ENCODE measurements at places on chromosomes 1 and 21.

- no peak for DNase-seq
These were observed 15.9 kb downstream of the WNT3A start for GRCh38 chr1:228022571-228023293.

- DNase-seq = no peak
These were observed 19.9 kb downstream of the MYOM3 start for GRCh38 chr1:24091971-24092482.

DNA sequence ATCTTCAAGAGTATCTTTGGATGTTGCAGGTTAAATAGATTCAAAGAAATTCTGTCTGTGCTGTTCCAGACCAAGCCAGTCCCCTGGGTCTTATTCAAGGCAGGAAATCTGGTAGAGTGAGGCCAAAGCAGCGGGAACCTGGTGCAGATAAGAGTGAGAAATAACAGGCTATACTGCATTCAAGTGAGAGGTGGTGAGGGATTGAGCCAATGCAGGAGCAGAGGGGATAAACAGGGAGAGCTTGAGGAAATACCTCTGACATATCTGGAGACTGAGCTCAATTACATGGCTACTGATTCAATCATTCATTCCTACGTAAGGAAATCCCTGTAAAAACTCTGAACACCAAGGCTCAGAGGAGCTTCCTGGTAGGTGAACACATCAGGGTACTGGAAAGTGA lies 17.2 kb upstream of the PSMA5 start:
- no peak for DNase-seq

GRCh38 chr1:150142083-150142482 lies 7.6 kb upstream of the PLEKHO1 start:
- DNase-seq = no peak

DNA sequence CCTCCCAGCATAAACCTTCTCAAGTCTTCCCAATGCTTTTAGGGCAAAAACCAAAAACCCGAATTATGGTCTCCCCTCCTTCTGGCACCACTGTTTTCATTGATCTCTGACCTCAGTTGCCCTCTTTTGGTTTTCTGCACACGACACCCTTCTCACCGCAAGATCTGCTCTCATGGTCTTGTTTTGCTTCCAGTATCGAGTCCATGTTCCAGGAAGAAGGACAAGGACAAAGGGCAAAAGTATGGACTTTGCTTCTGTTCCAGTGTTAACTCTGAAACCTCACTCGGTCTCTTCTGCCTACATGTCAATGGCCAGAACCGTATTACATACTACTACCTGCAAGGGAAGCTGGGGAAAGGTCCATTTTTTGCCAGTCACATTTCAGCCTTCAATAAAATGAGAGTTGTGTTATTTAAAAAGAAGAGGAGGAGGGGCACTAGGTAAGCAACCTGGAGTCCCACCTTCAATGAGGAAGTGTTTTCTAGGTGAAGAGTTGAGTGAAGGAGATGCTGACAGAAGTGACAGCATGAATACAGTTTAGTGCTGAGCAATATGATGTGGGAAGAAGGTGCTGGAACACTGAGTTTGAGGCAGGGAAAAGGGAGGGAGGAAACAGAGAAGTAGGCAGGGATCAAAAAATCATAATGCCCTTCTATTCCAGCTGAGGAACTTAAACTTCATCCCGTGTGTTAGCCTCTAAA lies 183.4 kb downstream of the FGGY start:
- DNase-seq = no peak

DNA sequence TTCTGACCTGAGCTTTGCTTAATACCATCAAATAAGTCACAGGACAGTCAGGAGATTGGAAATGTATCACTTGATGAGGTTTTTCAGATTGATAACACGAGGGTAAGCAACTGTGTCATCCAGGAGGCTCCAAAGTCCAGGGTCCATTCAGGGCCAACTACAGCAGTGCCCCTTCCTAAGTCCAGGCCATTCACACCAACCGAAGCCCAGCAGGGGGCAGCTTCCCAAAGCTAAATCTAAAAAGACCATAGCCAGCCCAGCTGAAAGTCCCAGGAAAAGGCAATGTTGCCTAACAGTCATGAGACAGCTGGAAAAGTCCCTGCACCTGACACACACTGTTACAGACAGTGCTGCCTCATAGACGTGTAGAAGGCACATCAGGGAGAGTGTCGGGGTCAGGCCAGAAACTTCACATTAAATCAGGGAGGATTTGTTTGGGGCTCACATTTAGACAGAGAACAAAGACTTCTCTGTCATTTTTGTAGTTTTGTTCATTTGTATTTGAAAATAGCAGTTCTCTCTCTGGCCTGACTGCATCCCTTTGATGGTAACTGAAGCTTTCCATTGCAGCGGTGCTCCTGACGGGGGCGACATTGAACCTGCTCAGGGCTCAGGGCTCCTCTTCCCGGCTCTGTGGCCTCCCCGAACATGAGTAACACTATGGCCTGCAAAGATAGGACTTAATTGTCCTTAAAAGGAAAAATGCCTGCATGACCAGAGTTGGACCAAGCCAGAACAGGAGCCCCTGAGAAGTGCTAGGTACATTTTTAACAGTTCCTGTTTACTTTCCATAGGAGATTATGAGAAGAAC lies 200.4 kb downstream of the NRIP1 start:
- DNase-seq = peak; percentile 21

- no peak for DNase-seq
These were observed 17.3 kb downstream of the KCTD3 start for GRCh38 chr1:215584389-215584788.

- no peak for DNase-seq
These were observed 73.1 kb upstream of the KCNK1 start for GRCh38 chr1:233540816-233541215.

DNA sequence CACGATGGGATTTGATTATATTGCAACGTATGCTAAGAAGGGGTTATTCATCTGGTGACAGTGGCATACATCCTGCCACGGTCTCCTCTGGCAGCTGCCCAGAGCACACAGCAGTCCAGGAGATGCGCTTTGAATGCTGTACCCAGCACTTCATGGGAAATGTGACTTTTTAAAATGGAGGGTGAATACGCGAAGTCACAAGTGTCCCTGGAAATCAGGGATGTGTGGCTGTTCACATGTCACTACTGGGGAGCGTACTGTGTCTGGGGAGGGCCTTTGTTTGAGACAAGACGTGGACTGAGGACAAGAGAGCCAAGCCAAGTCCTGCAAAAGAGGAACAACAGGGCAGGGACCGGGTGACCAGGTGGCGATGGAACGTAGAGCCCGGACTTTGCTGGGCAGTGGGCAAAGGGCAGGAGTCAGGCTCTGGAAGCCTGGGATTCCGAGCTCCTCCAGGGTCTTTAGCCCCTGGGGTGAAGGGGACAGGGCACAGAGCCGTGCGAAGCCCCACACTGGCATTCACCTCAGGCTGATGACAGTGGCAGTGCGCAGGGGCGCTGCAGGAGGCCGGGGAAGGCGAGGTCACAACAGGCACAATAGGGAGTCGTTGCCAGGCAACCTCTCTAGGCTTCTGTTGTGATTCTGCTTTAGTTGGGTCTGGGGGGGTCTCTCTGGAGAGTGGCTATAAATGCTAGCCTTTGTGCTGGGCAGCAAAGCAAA lies 11.4 kb upstream of the ZBTB21 start:
- no peak for DNase-seq

GRCh38 chr1:68015369-68015768 lies 35.1 kb downstream of the DIRAS3 start:
- DNase-seq = no peak

DNA sequence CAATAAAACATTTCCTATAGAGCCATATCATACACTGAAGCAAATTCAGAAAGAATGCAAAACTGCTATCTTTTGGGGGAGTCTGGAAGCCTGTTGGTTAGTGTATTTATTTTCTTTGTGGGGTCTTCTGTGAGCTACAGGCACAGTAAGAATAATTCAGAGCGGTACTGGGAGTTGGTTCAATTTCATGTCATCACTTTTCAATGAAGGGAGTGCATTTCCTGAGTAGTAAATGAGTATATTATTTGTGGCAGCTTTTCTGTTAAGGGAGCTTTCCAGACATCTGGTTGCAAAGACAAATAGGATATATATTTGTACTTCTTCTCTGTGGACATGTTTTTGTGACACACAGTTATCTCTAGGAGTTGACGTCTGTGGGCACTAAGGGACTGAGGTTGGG lies 130.6 kb downstream of the HUNK start:
- no peak for DNase-seq

GRCh38 chr1:156921053-156921529 lies 659 bp downstream of the LRRC71 start:
- no peak for DNase-seq

GRCh38 chr1:172162236-172162635 lies 258.2 kb upstream of the C1orf105 start:
- DNase-seq = no peak

DNA sequence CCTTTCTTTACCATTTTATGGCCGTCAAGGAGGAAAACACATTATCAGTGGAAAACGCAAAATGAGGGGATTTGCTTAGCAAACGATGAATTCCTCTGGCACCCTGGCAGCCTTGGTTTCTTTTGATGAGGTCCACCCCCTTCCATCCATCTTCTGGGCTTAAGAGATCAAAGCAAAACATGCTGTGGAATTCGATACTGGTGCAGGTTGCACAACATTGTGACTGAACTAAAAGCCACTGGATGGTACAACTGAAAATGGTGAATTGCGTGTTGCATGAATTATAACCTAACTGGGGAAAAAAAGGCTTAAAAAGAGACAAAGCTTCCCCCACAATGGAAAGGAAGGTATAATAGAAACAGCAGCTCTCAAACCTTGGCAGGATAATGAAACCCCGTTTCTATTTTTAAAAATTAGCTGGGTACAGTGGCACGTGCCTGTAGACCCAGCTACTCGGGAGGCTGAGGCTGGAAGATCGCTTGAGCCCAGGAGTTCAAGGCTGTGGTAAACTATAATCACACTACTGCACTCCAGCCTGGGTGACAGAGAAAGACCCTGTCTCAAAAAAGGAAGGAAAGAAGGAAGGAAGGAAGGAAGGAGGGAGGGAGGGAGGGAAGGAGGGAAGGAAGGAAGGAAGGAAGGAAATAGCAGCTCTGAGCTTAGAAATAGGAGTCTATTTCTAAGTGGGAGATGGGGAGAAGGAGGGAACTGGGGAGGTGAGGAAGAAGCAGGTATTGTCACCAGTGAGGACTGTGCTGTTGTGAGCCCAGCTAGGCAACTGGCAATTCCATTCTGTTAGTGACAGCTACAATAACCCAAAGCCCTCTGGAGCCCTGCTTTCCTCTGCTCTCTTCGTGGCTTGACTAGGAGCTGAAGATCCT lies 29.0 kb upstream of the LGALS8 start:
- DNase-seq = no peak

- no peak for DNase-seq
These were observed 6.3 kb downstream of the KCNJ6 start for GRCh38 chr21:37909936-37910335.

DNA sequence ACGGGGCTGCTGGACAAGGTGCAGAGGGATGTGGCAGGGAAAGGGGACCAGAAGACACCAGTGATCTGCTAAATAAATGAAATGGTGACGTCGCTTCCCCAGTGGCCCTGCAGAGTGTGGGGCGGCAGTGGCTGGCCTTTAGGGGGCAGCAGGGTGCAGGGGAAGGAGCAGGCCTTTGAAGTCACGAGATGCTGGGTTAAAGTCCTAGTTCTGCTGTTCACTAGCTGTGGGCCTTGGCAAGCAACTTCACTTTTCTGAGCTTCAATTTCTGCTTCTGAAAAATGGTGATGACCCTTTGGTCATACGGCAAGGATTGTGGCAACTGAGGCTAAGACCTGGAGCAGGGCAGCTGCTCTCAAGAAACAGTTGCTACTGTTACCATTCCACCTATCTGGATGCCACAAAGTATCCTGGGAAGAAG lies 9.2 kb upstream of the GALE start:
- DNase-seq = peak; percentile 69

- no peak for DNase-seq
These were observed 10.8 kb downstream of the NGF start for GRCh38 chr1:115327270-115327669.

- DNase-seq = peak; percentile 48
These were observed 66.3 kb downstream of the CD58 start for GRCh38 chr1:116504308-116505156.

GRCh38 chr21:40638466-40639251 lies 208.3 kb downstream of the DSCAM start:
- DNase-seq = no peak

GRCh38 chr1:56645677-56646305 lies 677 bp downstream of the PRKAA2 start:
- peak; percentile 8 for DNase-seq

DNA sequence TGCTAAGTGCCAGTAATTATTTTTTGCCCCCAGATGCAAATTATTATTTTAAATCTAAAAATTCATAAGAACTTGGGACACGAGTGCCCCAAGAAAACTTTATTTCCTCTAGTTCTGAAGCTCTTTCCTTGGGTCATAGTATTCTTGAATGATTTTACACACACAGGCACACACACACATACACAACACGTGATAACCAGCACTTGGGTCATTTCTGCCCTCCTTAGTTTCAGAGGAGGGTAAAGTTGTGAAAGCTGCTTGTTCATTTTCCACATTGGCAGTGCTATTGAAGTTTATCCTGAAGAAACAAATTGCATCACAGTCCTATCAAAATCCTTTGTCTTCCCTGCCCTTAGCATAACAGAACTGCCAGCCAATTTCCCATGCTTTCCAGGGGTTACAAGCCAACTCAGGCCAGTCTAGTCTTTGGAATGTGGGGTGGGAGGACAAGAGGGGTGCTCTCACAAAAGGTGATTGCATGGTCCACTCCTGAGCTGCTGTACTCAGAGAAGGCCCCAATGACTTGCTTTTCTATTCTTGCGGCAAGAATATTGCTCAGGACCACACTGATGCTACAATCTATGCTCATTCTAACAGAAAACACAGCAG lies 98.5 kb upstream of the POGK start:
- no peak for DNase-seq

DNA sequence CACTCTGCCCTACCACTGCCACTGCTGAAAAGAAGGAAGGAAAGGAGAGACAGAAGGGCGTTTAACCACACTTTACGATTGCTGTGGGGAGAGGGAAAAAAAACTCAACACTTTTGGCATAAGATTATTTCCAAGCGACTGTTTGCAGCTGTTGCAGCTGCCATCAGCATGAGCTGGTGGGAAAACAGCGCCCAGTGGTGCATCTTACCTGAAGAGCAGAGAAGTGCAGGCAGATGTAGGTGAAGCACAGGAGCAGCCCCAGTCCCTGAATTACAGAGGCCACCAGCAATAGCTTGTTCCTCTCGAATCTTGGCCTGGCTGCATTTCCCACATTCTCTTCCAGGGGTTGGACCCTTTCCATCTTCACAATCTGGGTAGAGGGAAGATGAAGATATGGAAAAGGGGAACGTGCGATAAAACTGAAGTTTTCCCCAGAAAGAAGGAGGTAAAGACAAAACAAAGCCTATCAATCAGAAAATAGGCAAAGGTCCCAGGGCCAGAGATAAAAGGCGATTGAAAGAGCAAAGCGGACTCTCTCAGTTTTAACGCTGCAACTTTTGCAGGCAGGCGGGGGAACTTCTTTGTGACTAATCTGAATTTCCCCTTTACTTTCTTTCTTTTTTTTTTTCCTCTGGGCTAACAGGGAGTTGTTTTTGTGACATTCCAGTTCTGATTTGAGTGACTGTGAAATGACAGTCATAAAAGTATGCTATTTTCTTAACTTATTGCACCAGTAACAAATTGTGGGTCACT lies at the start of gene TNFSF4:
TNFSF4 (minus strand) TSS at position 516 of the 753 bp plus-strand sequence; CDS start at position 361, 155 bp downstream.
- DNase-seq = no peak

GRCh38 chr1:42966688-42967612 lies 8.3 kb upstream of the SLC2A1 start:
- DNase-seq = peak; percentile 88

All from A549 (cell line).